ENCODE measurements at places on chromosomes 6 and 20.
A peak's percentile ranks its signal among the peaks of the same experiment; 100 is the strongest.

GRCh38 chr6:20459682-20460081 is 58.0 kb downstream of the E2F3 start:
- no peak for DNase-seq

GRCh38 chr6:15839969-15840541 is 177.2 kb upstream of the DTNBP1 start:
- DNase-seq: no peak

GRCh38 chr6:38503960-38504682 is 135.6 kb downstream of the BTBD9 start:
- no peak for DNase-seq

DNA sequence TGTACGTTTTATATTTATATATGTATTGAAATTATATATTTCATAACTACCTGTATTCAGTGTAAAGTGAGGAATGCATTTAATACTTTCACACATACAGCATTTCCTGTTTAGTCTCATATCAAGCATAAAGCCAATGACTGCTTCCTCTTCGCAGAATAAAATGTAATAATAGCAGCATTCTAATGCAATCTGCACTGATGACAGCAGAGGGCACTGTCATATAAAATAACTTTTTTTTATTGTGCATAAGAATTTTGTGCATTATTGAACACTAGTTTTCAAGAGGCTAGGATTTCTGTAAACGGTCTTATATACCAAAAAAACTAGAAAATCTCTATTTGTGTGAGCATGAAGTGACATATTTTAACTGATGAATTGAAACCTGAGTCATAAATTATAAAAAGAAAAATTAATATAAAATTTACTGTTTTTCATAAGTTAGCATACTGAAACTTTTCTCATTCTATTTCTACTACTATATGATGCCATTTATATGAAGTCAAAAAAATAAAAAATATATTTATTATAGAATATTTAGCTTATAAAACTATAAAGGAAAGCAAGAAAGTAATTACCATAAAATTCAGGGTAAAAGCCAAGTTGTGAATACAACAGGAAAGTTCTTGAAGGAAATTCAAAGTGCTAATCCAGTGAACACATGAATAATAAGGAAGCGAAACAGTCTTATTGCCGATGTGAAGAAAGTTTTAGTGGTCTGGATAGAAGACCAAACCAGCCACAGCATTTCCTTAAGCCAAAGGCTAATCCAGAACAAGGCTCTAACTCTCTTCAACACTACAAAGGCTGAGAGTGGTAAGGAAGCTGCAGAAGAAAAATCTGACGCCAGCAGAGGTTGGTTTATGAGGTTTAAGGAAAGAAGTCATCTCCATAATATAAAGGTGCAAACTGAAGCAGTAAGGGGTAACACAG is 36.3 kb downstream of the RNF146 start:
- DNase-seq: peak; percentile 74

DNA sequence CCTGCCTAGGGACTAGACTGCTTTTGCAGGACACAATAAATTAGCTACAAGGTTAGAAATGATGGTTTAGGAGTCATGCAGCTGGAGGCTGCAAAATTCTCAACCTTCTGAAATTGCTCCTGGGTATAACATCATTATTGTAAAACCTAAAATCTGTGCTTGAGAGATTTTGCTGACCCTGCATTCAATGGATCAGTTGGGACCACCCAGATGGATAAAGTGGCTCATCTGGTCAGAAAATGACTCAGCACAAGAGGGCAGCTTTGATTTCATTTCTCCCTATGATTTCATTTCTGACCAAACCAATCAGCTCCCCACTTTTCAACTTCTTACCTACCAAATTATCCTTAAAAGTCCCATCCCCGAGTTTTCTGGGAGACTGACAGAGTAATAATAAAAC is 367.3 kb upstream of the AGPAT4 start:
- DNase-seq: no peak

GRCh38 chr6:54262971-54263370 is 45.3 kb upstream of the TINAG start:
- DNase-seq: no peak

GRCh38 chr6:139588734-139589593 is 214.5 kb upstream of the CITED2 start:
- peak; percentile 66 for DNase-seq

GRCh38 chr6:167833396-167833763 is 6.7 kb downstream of the AFDN start:
- DNase-seq: no peak

DNA sequence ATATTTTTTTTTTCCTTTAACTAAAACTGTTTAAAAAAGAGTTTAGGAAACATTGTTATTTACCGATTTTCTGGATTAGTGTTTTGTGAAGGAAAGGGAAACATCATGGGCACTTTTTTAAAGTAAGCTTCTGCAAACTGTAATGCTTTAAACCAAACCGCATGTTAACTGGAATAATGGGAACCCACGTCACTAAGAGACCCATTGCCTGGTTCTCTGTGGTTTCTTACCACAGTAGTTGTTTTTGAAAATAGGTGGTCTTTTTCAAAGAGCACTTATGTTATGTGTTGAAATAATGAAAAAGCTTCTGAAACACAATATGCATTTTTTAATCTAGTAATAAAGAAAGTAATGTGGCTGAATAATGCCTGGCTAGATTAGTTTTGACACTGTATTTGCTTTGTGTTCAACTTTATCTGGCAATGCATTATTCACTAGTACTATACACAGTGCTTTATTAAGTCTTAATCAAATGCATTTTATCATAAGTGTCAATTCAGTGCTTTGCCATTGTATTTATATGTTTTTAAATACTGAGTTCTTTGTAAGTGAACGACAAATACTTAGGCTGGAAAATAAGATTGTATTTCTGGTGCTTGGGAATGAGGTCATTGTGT is 754.1 kb upstream of the FLRT3 start:
- no peak for DNase-seq

GRCh38 chr6:34531580-34532201 is 24.4 kb downstream of the SPDEF start:
- DNase-seq: peak; percentile 85

- no peak for DNase-seq
Observed at GRCh38 chr20:57724610-57725405, 15.0 kb upstream of the PMEPA1 start.

DNA sequence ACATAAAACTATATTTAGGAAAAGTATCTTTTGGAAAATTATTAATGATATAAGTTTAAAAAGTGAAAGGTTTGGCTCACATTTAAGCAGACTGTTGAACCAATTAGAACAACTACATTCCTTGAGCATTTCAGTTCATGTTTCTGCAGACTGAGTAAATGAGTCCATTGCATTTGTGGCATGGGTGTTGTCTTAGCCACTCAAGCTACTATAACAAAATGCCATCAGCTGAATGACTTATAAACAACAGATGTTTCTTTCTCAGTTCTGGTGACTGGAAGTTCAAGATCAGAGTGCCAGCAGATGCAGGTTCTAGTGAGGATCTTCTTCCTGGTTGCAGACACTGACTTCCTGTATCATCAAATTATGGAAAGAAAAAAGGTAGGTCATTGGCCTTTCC is 67.1 kb upstream of the SLC2A12 start:
- DNase-seq: no peak

GRCh38 chr6:145235207-145235606 is 500.1 kb downstream of the EPM2A start:
- no peak for DNase-seq

GRCh38 chr20:34578025-34578424 is 19.5 kb downstream of the MAP1LC3A start:
- peak; percentile 83 for DNase-seq

DNA sequence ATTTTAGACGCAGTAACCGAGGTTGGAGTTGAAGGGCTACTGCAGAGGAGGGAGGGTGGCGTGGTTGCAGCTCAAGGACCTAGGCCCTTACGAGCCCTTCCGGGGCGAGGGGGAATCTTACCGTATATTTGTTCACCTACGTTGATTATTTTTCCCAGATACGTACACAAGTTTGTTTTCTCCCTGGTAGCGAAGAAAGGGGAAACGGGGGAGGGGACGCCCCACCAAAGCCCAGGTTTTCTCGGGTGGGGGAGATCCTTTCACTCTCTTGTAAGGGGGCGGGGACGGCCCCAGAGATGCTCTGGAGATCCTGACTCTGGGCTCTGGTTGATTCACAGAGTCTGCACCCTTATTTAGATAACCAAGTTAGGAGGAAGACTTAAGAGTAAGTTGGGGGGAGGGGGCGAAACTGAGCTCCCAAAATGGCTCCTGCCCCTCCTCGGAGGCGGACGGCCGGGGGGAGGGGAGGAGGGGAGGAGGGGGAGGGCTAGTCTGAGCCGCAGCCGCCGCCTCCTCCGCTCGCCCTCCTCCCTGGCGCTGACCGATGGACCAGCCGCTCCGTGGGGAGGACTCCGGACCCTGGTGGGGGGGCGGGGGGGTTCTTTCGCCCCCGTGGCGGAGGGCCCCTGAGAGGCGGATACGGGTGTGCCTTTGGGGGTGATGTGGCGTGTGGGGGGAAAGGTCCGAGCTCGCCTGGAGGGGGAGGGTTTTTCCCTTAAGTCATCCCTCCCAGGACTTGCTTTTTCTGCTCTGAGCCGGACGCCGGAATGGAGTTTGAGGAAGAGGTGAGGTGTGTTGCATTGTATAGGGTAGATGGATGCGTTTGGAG is 2.2 kb downstream of the BRD2 start:
- peak; percentile 97 for DNase-seq

DNA sequence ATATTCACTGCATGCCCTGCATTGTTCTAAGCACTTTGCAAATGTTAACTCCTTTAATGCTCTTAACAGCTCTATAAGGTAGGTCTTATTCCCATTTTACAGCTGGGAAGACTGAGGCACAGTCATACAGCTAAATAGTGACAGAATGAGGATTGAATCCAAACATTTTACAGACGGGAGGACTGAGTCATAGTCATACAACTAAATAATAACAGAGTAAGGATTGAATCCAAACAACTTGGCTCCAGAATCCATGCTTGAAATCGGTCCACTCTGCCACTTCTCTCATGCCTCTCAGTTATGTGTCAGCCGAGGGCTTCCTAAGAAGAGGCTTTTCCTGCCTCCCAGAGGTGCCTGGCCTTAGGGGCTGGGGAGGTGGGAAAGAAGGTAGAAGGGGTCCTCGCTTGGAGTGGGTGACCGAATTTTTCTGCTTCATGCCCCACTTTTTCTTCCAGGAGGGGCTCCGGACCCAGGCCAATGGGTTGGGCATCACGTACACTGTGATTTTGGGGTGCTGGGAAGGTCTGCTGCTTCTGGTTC is 137.4 kb upstream of the RNF24 start:
- DNase-seq: peak; percentile 47

GRCh38 chr6:137357263-137357947 is 136.8 kb downstream of the OLIG3 start:
- no peak for DNase-seq

DNA sequence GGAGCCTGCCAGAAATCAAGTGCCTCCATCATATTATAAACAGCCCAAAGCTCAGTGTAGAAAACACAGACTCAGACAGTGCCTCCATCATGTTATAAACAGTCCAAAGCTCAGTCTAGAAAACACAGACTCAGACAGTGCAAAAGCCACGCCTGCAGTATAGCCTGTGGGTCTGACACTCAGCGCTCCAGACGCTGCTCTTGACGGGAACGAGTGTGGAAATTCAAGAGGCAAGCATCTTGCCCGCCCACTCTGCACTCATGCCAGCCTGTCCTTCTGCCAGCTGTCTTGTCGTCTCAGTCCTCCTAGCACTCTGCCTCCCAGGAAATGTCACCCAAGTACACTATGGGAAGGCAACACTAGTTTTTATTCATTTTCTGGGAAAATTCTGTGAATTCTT is 274.2 kb upstream of the CDH4 start:
- DNase-seq: no peak

GRCh38 chr6:11605507-11605905 is 68.0 kb downstream of the TMEM170B start:
- no peak for DNase-seq

- DNase-seq: no peak
Observed at GRCh38 chr20:19658137-19658536, 99.9 kb upstream of the RIN2 start.

DNA sequence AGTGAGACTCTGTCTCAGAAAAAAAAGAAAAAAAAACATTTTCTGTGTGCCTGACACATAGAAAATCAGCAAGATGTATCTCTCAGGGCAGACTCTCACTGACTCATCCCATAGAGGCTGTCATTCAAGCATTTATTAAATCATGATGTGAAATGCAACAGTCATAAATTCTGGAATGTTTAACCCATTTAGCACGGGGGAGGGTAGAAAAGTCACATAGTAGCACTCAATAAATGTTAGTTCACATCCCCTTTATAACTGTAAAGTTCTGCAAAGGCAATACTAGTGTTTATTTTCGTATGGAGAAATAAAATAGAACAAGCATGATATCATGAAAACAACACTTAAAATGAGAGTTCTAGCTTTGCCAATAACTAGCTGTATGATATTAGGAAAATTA is 15.5 kb upstream of the CARMIL1 start:
- peak; percentile 62 for DNase-seq

- no peak for DNase-seq
Observed at GRCh38 chr20:6954219-6954618, 186.7 kb downstream of the BMP2 start.

GRCh38 chr20:13060327-13060726 is 51.6 kb downstream of the SPTLC3 start:
- no peak for DNase-seq

- DNase-seq: peak; percentile 59
Observed at GRCh38 chr6:6856538-6857523, 250.9 kb upstream of the RREB1 start.

DNA sequence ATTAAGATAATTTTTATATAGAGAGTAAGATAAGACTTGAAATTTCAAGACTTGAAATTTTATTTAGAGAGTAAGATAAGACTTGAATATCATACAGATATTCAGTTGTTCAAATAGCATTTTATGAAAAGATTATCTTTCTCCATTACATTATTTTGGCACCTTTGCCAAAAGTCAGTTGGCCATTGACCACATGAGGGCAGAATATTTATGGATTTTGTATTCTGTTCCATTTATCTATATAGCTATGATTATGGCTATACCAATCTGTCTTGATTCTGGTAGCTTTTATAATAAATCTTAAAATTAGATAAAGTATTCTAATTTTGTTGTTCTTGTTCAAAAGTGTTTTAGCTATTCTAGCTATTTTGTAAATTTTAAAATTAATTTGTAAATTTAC is 537.9 kb upstream of the GJE1 start:
- peak; percentile 1 for DNase-seq

- DNase-seq: no peak
Observed at GRCh38 chr6:51365566-51365965, 546.9 kb downstream of the TFAP2B start.

GRCh38 chr20:33601861-33602260 is 60.3 kb upstream of the C20orf144 start:
- DNase-seq: no peak
